Dermis microvascular lymphatic vessel endothelial cell (primary cell): ENCODE measurements at places on chromosomes 7 and 10.

GRCh38 chr7:76294344-76295024, 8.0 kb upstream of the HSPB1 start:
- no peak for DNase-seq

DNA sequence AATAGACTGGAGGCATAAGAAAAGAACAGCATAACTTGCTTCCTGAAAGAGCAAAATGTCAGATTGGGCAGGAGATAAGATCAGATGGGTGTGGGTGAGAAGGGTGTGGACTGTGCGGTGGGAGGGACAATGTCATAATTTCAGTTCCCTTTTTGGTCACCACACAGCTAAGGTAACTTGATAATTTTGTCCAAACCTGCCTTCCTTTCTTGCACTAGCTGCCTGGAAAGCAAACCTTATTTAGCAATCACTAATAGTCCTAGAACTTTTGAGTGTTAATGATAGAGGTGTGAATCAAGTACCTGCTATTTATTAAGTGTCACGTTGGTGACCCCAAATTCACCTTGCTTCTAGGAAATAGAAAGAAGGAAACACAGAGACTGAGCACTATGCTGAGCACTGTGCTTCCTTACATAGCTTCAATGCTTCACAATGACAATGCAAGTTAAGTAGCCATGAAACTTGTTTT, 72.4 kb upstream of the SP4 start:
- DNase-seq: no peak

- DNase-seq: no peak
These were observed 3.6 kb downstream of the VWC2 start for GRCh38 chr7:49776994-49777393.

DNA sequence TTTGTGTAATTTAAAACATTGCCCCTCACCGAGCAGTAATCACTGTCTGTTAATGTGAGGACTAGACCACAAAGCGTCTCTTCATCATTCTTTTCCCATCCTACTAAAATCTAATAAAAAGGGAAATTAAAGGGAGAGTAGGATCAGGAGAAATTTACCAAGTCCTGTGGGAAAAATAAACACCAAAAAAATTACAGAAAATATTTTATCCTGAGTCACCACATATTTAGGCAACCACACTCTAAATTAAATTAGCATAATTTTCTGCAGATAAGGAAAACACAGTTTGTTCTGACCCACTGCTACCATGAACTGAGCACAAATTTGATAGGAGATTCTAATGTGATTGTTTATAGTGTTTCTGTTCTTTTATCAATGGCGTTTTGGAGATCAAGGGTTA, 49.3 kb downstream of the CCDC6 start:
- DNase-seq: no peak

DNA sequence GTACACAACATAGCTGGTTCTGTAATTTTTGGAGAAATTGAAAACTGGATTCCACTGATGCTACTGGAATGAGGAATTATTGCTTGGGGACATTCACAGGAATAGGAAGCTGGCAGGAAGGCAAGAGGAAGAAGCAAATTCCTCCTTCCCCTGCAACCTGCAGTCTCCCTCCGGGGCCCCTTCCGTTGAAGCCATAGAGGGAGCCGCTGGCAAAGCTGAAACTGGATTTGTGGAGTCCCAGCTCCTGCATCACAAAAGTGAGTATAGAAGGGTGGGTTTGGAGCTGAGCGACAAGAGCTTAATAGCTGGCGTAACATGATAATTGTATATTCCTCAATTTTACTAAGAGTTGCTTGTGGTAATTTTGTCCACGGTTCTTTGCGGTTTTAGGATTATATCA, 190.8 kb downstream of the ADRA2A start:
- DNase-seq: no peak

- no peak for DNase-seq
These were observed 156.7 kb downstream of the PRKG1 start for GRCh38 chr10:51230887-51231585.

- no peak for DNase-seq
These were observed 412.1 kb downstream of the SUGCT start for GRCh38 chr7:40546616-40547501.

- DNase-seq: no peak
These were observed 1565.3 kb upstream of the LRRTM3 start for GRCh38 chr10:65360497-65360896.

- no peak for DNase-seq
These were observed 57.7 kb upstream of the SPOCK2 start for GRCh38 chr10:72146071-72146470.

- peak; percentile 21 for DNase-seq
These were observed at the start of gene FHIP2A for GRCh38 chr10:114821293-114821914. FHIP2A (plus strand) TSS chr10:114821780; CDS start chr10:114822079, 299 bp downstream.

DNA sequence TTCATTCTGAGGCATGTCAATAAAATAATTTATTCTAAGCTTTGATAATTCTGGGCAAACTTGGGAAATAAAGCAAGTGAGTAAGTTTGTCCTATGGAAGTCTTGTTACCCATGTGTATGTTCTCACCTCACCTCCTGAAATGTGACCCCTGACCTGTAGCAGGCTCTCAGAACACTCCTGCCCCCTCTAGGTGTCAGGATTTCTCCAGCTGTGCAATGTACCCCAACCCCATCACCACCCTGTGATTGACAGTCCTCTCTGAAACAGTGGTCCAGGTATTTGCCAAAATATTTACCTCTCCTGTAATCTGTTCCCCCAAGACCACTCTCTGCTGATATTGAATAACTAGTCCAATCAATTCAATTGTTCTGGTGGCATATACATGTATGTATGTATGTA, 122.6 kb upstream of the PTER start:
- DNase-seq: no peak

- no peak for DNase-seq
These were observed 100.2 kb upstream of the SP4 start for GRCh38 chr7:21327422-21328409.

DNA sequence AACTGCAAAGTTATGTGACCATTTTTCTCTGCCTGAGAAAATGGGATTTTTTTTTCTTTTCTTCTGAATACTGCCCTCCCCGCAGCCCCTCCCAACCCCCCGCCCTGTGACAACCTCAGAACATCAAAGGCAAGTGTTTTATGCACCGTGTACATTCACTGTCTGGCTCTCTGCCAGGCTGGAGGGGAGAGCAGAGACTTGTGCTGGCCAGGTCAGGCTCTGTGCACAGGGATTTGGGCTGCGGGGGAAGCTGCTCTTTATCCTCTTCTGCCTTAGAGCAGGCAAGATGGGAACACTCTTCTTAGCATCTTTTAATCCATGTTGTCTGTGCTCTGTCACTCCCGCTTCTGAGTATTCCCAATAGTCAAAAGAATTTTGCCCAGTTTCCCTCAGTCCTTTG, 195.1 kb downstream of the CCSER2 start:
- DNase-seq: peak; percentile 68
